Activated naive CD4-positive, alpha-beta T cell treated with anti-CD3 and anti-CD28 coated beads, Interleukin-2, amount 10 ng/mL, durations not matched to agents 5 hours and 36 hours (primary cell): ENCODE measurements at places on chromosomes 12 and 14. TPM values are rescaled to one million over a fixed set of nuclear protein-coding genes. Genes with fewer than 3 reads are reported as not detected.

Gene DPY19L2
- 0.33 TPM for total RNA-seq

Gene KRT7
- total RNA-seq = 4.6 TPM

Gene SLC6A13
- total RNA-seq = not detected

Gene SLC7A7
- total RNA-seq = 0.70 TPM

Gene C1S
- 1.5 TPM for total RNA-seq

Gene CISTR
- not detected for total RNA-seq

Gene CIROP
- not detected for total RNA-seq

Gene AGAP2
- 66.7 TPM for total RNA-seq

Gene HPD
- total RNA-seq = not detected

Gene CRADD
- 11.9 TPM for total RNA-seq

Gene ANKS1B
- 0.41 TPM for total RNA-seq

Gene ASIC1
- total RNA-seq = 4.1 TPM

Gene GARIN6
- total RNA-seq = not detected

Gene HOXC10
- not detected for total RNA-seq

Gene OTX2
- total RNA-seq = not detected

Gene PPP1R1A
- not detected for total RNA-seq

Gene KRT72
- 5.6 TPM for total RNA-seq

Gene GLT8D2
- 0.22 TPM for total RNA-seq
